ENCODE measurements at places on chromosomes 1 and 21.

DNA sequence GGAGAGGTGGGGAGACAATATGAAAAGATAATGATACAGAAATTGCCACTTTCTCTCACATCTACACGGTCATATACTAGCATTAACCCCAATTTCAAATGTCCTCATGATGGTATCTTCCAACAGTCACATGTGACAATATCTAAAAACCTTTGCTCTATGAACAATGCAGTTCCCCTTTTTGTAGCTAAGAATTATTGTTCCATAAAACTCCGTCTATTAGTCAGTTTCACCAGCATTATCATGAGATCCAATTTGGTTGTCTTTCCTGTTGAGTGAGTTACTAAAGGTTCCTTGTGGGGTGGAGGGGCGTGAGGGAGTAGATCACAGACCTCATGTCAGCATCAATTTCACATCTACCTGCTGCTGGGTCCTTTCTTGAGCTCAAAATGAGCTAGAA lies 1.7 kb downstream of the TIAM1 start:
- no peak for DNase-seq

- no peak for DNase-seq
Measured at GRCh38 chr1:26768755-26769154, 19.0 kb upstream of the PIGV start.

DNA sequence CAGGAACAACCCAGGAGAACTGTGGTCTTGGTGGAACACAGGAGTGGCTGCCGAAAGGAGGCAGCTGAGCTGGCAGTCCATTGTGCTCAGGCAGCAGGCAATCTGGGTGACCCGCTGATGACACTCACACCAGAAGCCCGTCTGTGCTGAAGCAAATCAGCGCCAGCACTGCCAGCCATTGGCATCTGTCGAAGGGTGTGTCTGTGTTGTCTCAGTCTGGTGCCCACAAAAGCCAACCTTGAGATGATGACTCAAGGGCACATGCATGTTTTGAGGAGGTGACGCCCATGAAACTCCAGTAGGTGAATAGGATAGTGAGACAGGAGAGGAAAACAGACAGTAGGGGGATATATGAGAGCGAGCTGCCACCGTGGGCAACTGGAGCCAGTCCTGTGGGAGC lies 167.3 kb downstream of the KAZN start:
- no peak for DNase-seq

DNA sequence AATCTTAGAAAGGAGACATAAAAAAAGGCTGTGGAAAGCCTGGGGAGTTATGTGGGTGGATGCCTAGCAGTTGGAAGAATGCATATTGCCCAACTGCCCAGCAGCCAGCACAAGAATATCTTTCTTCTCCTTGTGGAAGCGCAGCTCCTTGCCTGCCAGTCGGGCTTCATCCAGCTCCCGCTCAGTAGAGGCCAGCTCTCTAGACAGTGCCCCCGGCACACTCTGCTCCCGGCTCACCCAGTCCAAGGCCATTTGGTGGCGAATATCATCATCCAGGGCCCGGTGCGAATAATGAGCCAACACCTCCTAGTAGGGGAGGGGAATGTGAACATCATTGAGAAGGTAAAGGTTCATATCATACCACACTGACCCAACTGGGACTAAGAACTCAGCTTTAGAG lies 9.0 kb upstream of the RBM8A start:
- no peak for DNase-seq

DNA sequence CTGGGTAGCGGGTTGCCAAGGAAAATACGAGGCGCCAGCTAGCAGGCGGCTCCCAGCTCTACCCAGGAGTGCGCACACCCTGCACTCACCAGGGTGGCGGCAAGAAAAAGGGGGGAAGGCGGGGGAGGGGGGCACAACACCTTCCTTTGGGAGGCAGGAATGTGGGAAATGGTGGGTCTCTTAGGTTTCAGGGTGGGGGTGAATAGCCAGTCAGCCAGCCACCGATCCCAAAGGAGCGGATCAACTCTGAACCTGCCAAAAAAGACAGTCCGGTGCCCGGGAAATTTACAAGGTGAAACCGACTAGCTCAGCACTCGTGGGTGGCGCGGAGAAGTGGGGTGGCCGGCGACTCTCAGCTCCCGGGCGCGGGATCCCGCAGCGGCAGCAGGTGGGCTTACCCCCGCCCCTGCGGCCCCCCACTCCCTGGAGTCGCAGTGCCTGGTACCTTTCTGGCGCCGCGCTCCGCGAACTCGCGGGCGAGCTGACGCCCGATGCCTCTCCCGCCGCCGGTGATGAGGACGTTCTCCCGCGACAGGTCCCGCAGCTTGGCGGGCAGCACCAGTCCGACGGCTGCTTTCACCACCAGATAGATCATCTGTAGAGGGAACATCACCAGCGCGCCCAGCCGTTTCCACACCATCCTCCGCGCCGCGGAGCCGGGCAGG lies 1.2 kb downstream of the DHRS3 start:
- DNase-seq = peak; percentile 39

GRCh38 chr1:203159844-203160243 lies 15.8 kb downstream of the MYBPH start:
- no peak for DNase-seq

- peak; percentile 82 for DNase-seq
Measured at GRCh38 chr1:36369061-36369861, 16.5 kb downstream of the STK40 start.

DNA sequence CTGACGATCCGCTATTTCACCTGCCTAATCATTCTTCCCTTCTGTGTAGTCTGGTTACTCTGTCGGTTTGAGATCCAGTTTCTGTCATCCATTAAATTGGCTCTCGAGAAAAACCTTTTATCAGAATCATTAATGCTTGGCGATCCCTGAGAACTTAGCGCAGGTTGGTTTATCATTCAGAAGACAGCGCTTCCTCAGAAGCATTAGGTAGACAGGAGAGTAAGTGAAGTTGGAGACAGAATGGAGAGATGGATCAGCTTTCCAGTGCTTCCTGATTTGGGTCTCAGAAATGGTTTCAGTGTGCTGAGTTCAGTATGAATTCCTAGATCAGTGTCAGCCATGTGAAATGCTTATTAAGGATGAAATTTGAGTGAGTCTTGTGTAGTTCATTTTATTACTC lies 1.3 kb downstream of the USP1 start:
- DNase-seq = no peak

DNA sequence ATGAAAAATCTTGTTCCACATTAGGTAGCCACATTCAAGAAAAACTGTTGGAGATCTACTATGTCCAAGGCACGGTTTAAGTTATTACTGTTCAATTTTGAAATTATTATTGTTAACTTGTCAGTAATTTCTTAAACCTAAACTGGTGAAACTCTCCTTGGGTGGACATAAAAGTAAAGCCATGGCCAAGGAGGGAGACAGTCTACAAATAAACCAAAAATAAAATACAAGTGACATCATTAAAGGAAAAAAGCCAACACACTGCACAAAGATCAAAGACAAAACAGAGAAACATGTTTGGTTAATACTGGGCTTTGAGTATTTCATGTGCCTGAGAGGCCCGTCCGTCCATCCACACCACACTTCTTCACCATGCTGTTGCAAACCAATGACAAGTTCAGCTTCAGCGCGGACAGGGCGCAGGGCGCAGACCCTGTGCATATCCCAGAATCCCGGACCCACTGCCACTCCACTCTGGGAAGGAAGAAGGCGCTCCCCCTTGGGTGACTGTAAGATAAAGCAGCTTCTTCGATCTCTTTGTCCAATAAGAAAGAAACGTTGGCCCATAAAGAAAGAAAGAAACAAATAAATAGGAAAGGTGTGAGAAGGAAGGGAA lies 918 bp upstream of the RASAL2 start:
- peak; percentile 57 for DNase-seq

DNA sequence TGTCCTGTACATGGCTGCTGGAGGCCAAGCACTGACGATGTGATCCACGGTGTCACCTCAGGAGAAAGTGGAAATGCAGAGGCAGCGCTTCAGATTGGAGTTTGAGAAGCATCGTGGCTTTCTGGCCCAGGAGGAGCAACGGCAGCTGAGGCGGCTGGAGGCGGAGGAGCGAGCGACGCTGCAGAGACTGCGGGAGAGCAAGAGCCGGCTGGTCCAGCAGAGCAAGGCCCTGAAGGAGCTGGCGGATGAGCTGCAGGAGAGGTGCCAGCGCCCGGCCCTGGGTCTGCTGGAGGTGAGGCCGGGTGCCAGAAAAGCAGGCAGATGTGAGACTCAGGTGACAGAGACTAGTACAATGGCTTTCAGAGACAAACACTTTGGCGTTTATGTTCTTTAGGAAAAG lies 7.7 kb downstream of the TRIM58 start:
- no peak for DNase-seq

GRCh38 chr21:26850116-26850643 lies 5.0 kb upstream of the ADAMTS1 start:
- DNase-seq = peak; percentile 27

GRCh38 chr21:29104239-29104708 lies 26.2 kb upstream of the MAP3K7CL start:
- DNase-seq = no peak

- no peak for DNase-seq
Measured at GRCh38 chr21:43997766-43998742, 14.1 kb upstream of the TRAPPC10 start.

DNA sequence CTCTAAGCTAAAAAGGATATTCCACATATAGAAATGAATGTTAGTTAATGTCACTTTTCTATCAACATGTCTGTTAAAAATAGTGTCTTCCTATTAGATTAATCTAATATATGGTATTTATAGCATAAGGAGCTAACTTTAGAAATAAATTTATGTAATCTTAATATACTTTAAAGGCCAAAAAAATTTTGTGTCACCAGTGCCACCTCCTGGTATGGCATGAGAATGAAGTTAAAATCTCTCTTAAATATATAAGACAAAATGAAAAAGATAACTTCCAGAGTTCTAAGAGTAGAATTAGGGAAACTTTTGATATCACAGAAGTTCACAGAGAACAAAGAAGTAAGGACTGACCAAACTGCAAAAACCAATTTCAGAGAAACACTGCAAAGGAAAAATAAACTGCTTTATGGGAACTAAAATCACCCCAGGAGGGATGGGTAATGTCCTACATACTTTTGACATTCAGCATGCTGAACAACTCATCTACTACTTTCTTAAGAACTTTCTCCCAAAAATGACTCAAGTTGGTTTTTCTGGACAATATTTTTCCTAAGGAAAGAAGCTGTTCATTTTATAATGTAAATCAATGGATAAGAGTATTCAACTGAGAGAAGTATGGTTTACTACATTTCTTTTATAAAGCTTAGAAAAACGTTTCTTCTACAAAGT lies 82.8 kb downstream of the TRIM33 start:
- no peak for DNase-seq

DNA sequence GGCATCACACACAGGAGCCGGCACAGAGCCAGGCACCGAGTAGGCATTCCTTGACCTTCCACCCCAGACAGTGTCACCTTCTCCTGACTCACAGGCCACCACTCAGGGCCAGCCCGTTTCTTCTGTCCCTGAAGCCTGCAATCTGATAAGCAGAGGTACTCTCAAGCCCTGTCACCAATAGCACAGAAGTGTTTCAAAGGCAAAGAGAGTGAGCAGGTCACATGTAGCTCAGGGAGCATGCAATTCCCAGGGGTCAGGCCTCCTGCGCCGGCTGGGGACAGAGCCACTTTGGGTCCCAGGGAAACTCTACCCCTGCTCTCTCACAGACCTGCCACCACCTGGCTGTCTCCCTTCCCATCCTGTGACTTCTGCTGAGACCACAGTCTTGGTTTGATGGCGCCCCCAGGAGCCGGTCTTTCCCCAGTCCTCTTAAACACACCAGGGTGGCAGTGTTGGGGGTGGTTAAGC lies 13.2 kb downstream of the CAPN9 start:
- DNase-seq = no peak

GRCh38 chr1:8870103-8870502 lies 8.4 kb downstream of the ENO1 start:
- no peak for DNase-seq

- DNase-seq = no peak
Measured at GRCh38 chr1:210685295-210685650, 356.6 kb downstream of the HHAT start.

GRCh38 chr1:212242985-212243308 lies 42.3 kb upstream of the PPP2R5A start:
- DNase-seq = no peak

DNA sequence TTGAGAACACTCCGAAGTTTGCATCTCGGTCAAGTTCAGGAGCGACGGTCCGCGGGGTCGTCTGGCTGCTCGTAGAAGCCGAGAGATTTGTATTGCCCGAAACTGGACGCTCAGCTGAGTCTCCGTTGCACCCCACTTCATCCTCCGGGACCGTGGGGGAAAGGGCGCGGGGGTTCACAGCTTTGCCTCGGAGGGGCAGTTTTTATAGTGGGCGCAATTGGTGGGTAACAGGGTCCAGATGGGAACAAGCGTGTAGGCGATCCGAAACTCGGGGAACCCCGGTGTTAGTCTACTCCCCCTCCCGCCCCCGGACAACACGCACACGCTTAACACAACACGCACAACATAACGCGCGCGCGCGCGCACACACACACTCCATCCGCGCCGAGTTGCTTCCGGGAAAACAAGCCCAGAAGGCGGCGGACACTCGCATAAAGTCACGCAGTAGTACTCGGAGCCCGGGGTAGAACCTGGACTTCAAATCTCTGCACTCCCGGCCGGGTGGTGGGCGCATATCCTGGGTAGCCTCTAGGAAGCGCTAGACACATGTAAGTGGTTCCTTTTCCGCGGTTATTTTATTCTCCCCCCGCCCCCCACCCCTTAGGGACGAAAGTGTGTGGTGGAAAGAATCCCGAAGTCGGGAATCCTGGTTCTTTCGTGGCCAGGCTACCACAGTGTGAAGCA lies 1.1 kb upstream of the JUN start:
- DNase-seq = peak; percentile 82

- no peak for DNase-seq
Measured at GRCh38 chr1:146007489-146008133, 11.2 kb upstream of the TXNIP start.

DNA sequence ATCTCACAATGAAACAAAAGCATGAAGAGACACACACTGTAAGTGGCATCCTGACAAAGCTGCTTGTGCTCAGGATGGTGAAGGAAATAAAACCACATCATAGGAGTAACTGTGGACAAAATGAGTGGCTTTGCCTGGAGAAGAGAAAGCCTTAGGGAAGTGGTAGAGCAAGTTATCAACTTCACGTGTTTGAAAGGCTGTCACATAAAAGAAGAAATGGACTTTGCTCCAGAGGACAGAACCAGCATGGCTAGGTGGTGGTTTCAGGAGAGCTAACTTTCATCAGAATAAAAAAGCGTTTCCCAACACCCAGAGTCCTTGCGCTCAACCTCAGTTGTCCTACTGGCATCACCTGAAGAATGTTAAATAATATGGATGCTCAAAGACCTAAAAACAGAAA lies 139.9 kb downstream of the SETD4 start:
- DNase-seq = no peak

- no peak for DNase-seq
Measured at GRCh38 chr21:15688016-15688415, 41.8 kb upstream of the USP25 start.

GRCh38 chr1:161117759-161118581 lies at the start of the genes NIT1 and PFDN2:
NIT1 (plus strand) TSS chr1:161118105; CDS start chr1:161118177, 72 bp downstream.
PFDN2 (minus strand) TSS chr1:161118037; CDS start chr1:161118026, 11 bp downstream.
- peak; percentile 89 for DNase-seq

Data from NCI-H345 (cell line).